Progenitor cell of endocrine pancreas (in vitro differentiated cells): ENCODE measurements at places on chromosomes 2 and 18. TPM values are rescaled to one million over a fixed set of nuclear protein-coding genes. Genes with fewer than 3 reads are reported as not detected.

- DNase-seq: no peak
Observed at GRCh38 chr2:112161431-112162145, 23.4 kb downstream of the FBLN7 start.

DNA sequence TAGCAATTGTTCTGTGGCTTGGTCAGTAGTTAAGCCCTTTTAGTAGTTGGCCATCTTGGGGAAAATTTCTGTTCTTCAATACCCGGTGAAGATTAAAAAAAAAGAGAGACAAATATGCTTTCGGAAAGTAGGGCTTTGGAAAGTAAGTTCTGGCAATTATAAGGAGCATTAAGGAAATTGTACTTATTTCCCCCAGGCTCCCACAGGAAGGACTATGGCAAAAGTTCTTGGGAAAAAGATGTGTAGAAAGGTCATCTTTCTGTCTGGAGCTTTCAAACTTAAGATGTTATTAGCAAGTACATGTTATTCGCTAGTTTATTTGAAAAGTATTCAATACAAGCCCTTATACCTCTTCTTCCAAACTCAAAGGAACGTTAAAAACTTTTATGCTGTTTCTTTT, 144.5 kb downstream of the MTX2 start:
- DNase-seq: no peak

- no peak for DNase-seq
Observed at GRCh38 chr18:29883114-29883513, 1159.4 kb downstream of the DSC3 start.

- no peak for DNase-seq
Observed at GRCh38 chr18:24027156-24027827, 12.7 kb downstream of the TTC39C start.

- no peak for DNase-seq
Observed at GRCh38 chr2:110107092-110108079, 8.2 kb downstream of the MALL start.

DNA sequence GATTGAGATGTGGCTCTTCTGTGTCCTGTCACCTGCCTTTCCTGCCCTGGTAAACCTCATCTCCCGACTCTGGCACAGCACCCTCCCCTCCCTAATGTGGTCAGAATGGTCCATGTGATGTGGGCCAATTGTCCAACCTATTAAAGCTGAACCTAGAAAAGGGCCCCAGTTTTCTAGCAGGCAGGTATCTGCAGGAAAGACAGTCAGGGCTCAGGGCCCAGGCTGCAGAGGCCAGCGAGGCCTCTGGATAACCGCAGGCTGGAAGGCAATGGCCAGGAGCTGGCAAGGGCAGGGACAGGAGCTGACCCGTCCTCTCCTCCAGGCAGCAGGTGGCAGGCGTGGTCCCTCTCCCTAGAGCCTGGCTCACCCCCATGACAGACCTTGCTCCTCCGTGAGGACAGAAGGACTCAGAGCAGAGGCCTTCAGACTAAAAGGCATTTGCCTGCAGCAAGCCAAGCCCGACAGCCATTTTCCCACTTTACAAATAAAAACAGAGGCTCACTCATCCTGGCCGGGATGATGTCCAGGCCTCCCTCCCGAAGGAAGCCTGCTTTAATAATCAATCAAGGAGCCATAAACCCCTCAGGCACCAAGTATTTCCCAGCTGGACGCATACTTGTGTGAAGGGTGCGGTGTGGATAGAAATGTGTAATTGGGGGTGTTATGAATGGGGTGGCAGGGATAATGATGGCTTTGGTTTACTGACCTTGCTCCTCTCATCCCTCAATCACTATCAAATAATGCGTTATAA, 107.1 kb downstream of the TWIST2 start:
- no peak for DNase-seq

Gene LDAH
- total RNA-seq: 25.1 and 34.3 TPM in 2 replicates

Gene MYL1
- total RNA-seq: not detected in 2 replicates

Gene SLC9A4
- total RNA-seq: 0.62 and 0.93 TPM in 2 replicates
